Dermis blood vessel endothelial cell (primary cell): ENCODE measurements at places on chromosomes 13 and 19.

DNA sequence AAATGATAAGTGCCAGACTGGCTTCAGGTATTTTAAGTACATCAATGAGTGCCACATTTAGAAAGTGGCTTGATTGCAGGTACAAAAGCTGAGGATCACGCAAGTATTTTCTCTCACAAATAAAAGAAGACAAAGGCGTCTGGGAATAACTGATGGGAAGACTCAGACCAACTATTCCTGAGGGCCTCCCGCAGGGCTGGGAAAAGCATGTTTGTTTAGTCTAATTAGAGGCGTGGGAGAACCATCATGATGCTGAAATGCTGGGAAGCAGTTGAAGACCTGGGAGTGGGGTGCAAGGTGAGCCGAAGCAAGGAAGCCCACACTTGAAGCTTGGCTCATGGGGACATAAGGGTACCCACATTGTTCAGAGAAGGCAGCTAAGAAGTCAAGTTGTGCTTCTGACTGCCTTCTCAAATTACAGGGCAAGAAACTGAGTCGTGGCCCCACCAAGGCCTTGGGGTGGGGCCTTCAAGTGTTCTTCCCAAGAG lies 536.0 kb downstream of the MYO16 start:
- no peak for DNase-seq

- no peak for DNase-seq
Observed at GRCh38 chr13:46698014-46698413, 98.9 kb downstream of the ESD start.

DNA sequence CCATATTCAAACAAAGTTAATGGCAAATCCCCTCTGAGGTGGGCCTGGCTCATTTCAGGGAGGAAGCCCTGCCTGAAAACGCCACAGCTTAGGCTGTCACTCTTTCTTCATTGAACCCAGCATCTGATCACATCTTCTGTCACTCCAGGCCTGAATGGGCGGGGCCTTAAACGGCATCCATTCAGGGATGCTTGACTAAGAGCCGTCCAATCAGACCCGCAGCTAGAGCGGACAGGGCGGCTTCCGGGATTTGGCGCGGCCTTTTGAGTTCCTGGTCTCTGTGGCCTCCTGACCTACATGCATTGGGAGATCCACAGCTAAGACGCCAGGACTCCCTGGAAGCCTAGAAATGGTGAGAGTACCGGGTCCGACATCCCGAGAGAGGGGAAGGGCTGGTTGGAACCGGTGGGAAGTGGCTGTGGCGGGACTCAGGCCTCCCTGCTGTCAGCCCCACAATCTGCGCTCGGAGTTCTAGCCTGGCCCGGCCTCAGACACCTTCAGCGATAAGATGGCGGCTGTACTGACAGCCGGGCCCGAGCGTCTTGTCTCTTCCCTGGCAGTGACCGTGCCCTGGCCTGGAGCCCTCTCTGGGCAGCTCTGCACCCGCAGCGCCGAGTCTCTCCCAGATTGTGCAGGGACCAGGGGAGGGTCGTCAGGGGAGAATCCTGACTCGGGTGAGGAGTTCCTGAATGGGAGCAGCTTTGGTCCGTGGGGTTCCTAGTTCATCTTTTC lies at the start of gene ZNF723:
Gene ZNF723 (plus strand): TSS at position 261 of the 732 bp plus-strand sequence. CDS start 89 bp downstream, at position 350.
- DNase-seq: no peak

DNA sequence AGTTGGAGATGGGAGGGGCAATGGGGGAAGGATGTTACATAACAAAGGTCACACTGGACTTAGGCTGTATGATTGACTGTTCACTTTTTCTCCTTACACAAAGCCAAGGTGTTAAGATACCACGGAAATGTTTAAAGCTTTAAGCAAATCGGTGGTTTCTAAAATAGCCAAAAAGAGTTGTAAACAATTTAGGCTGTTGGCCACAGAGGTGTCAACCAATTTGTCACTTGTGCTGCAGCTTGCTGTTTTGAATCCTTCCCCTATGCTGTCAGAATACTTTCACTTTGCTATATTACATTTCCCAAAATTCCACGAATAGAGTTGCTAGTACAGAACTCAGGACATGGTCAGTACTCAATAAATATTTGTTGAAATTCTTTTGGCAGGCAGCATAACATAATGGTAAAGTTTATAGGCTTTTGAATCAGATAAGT lies 149.3 kb downstream of the VWA8 start:
- no peak for DNase-seq

DNA sequence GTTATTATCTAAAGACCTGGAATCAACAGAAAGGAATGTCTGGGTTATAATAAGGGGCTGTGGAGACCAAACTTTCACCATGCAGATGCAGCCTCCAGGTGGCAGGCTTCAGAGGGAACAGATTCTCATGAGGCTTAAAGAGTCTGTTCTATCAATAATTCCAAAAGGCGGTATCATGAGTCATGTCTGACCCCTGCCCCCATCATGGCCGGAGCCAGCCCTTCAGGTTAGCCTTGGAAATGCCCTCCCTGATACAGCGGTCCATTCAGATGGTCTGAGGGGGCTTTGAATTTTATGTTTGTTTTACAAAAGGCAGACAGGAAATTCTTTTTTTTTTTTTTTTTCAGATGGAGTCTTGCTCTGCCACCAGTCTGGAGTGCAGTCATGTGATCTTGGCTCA lies 21.7 kb upstream of the LAMP1 start:
- DNase-seq: peak; percentile 78

DNA sequence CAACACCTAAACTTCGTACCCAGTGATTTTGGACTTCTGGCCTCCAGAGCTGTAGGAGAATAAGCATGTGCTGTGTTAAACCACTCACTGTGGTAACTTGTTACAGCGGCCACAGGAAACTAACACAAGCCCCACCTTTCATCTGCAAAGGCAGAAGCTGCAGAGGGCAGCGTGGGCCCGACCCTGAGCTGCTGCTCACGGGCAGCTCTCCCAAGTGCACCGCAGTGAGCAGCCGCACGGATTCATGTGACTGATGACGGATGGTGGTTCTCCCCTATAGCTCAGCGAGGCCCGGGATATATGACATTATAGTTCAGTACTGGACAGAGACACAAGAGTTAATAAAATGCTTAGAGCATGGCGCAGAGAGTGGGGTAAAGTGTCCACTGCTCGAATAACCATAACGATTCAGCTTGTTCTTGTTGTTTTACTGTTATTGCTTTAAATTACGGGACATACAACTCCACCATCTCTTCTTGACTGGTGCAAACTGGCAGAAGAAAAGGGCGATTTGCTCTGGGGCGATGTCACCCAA lies 21.9 kb downstream of the VRK3 start:
- DNase-seq: no peak

DNA sequence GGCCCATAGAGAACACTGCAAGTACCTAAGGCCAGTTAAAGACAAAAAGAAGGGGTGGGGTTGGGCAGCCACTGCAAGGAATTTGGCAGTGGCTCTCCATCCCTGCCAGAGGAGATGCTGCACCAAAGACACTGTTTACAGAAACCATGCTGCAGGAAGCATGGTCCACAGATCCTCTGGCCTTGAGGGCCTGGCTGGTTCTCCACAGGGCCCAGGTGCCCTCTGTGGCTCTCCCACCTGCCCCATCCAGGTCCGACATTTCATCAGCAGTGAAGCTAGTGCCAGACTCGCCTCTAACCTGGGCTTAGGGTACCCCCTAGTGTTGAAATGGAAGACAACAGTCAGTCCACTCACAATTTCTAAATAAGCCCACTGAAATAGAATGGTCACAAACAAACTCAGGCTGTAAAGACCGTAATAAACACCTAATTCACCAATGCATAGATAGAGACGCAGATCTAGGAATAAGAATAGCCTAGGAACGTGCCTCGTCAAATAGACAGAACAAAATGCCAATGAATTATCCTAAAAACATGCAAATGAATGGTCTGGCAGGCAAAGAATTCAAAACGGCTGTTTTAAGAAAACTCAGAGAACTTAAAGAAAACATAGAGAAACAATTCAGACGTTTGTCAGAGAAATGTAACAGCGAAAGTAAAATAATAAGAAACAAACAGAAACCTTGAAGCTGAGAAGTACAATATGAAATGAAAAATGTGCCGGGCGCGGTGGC lies 23.3 kb downstream of the LYPD4 start:
- peak; percentile 70 for DNase-seq

- DNase-seq: no peak
Observed at GRCh38 chr13:47287291-47287751, 390.5 kb upstream of the HTR2A start.

- DNase-seq: no peak
Observed at GRCh38 chr13:112241288-112241687, 134.9 kb upstream of the SPACA7 start.
